ENCODE measurements at places on chromosomes 4 and X.

GRCh38 chrX:46882266-46882665, 30.0 kb upstream of the JADE3 start:
- DNase-seq = no peak

DNA sequence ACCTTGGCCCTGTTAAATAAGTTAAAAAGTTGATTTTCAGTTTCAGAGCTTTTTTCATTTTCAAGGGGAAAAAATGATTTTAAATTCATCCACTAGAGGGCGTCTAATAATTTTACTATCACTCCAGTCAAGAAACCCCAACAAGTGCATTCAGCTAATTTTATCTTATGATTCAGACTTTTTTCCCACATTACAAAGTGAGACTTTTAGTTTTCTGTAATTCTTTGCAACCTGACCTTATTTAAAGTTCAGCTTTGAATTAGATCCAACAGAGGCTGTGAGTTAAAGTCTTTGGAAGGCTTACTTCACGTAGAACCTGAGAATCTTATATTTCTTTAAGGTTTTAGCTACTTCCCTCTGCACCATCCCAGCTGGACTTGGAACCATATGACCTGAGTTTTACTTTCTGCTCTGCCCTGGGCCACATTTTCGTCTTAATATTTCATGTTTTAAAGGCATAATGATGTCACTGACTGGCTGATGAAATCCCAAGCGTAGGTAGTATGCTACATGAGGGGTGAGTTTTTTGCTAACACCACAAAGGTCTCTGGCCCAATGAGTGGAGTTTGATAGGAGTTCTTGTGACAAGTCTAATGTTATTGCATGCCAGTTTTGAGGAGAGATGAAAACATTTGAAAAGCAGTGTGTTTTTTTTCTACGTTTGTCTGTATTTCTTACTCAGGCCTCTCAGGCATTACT, 7.2 kb downstream of the GNRHR start:
- no peak for DNase-seq

- no peak for DNase-seq
Measured at GRCh38 chr4:1418494-1419285, 12.4 kb upstream of the NKX1-1 start.

GRCh38 chr4:42234817-42235216, 82.4 kb upstream of the BEND4 start:
- DNase-seq = no peak

DNA sequence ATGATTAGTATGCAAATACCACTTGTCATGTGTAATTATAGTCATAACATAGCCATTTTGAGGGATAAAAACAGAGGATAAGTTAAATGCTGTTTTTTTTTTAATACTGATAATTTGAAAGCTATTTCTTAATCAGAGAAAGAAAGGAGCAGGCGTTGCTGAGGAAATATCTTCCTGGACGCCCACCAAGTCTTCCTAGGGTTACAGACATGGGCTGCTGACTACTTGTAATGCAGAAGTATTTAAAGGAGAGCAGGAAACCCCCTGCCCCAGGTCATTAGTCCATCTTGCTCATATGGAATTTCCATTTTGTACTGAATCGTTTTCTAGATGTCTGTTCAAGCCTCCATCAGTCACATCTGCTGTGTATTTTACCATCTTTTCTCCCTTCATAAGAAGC, 176.2 kb downstream of the ADGRL3 start:
- no peak for DNase-seq

GRCh38 chr4:80726471-80726870, 304.0 kb upstream of the BMP3 start:
- no peak for DNase-seq

- no peak for DNase-seq
Measured at GRCh38 chr4:150329373-150329772, 251.1 kb downstream of the DCLK2 start.

DNA sequence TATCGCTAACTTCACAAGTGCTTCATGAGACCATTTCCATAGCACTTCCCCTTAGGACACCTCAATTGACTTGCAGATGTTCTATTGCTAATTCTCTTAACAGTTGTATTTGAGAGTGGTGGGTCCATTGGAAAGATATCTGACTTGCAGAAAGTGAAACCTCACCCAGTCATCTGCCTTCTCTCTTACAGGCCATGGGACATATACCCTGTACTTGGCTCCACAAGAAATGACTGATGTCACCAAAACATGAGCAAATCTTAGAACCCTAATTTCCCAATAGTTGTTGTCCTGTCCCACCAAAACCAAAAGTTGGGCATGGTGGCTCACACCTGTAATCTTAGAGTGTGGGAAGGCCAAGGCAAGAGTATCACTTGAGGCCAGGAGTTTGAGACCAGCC, 101.9 kb upstream of the MAML3 start:
- DNase-seq = no peak

DNA sequence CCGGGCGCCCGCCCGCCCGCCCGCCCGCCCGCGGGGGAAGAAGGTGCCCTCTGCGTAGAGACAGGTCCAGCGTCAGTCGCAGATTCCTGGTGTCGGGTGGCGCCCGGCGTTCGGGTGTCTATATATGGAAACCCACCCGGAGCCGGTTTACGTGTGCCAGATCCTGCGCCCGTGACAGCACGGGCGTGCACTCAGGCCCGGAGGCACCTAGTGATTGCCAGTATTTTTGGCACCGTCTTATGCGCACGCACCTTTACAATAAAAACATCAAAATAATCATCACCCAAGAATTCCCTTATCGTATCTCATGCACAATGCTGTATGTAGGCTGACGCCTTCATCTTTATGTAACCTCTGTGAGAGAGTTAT, 519 bp downstream of the SLC25A4 start:
- DNase-seq = no peak

- no peak for DNase-seq
Measured at GRCh38 chr4:2702361-2702760, 53.8 kb downstream of the TNIP2 start.

GRCh38 chr4:52846502-52846901, 15.6 kb upstream of the RASL11B start:
- DNase-seq = no peak

- no peak for DNase-seq
Measured at GRCh38 chr4:85886665-85887064, 411.7 kb downstream of the ARHGAP24 start.

GRCh38 chr4:92381616-92382015, 77.8 kb downstream of the GRID2 start:
- DNase-seq = no peak

DNA sequence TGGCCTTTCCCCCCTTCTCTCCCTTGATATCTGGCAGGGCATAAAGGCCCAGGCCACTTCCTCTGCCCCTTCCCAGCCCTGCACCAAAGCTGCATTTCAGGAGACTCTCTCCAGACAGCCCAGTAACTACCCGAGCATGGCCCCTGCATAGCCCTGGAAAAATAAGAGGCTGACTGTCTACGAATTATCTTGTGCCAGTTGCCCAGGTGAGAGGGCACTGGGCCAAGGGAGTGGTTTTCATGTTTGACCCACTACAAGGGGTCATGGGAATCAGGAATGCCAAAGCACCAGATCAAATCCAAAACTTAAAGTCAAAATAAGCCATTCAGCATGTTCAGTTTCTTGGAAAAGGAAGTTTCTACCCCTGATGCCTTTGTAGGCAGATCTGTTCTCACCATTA, 183.8 kb downstream of the AR start:
- DNase-seq = no peak

- DNase-seq = no peak
Measured at GRCh38 chrX:49176421-49177326, 5.0 kb downstream of the PLP2 start.

DNA sequence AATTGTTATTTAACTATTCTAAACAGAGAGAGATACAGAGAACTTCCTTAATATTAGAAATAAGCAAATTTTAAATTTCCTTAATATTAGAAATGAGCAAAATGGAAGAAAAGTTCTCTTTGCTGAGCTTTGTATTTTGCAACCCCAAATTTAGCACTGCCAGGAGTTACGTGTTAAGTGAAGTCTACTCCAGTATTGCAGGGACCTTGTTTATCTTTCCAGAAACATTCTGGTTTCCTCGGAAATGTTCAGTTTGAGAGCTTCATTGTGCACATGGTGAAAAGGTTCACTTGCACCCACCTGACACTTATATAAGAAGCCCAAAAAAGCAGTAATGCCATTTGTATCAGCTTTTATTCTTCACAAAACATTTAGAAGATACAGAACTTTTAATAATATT, 6.2 kb upstream of the CXorf38 start:
- DNase-seq = no peak

DNA sequence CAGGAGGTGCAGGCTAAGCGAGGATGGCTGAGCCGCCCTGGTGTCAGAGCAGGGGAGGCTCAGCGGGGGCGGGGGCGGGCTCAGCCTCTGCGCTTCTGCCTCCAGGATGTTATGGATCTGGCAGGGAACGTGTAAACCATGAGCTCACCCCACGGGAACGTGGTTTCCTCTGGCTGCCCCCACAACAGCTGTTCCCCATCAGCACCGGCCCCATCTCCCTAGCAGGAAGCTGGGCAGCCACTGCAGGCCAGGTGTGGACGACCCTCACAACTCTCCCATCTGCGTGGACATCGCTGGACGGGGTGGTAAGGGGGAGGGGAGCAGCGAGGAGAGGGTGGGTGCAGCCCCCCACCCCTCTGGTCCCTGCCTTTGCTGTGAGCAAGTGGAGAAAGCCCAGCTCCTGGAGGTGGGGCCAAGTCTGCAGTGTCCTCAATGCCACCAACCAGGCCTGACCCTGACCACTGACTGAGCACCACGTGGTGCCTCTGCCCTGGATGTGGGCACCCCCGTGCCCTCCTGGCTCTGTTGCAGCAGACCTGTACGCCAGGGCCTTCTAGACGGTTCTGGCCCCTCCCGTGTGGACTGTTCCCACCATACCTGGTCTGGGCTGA, 28.1 kb upstream of the SPON2 start:
- no peak for DNase-seq

DNA sequence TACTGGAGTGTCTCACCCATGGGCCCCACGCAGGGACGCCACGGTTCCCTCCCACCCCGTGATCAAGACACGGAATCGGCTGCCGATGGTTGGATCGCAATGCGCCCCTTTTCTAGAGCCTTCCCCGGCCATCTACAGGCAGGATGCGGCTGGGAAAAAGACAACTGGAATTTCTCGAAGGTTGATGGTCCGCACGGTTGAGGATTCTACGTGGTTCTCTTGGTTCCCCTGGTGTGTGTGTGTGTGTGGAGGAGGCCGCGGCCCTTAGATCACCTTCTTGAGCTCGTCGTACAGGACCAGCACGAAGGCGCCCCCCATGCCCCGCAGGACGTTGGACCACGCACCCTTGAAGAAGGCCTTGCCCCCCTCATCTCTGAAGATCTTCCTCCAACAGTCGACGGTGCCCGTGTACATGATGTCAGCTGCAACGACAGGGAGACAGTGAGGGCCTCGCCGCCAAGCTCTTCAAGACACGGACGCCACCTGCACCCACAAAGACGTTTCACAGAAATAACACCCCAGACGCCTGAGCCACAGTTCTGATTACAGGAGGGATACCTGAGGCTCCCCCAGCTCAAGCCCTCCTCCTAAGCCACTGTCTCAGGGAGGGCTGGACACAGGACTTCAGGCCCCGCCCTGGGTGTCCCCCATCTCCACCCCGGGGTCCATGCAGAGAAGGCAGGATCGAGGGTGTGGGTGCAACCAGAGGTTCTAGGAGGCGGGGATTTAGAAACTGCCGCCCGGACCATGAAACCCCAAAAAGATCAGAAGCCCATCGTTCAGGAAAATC, 5.4 kb downstream of the SLC25A6 start:
- no peak for DNase-seq

- no peak for DNase-seq
Measured at GRCh38 chrX:40240844-40241243, 143.1 kb upstream of the BCOR start.

DNA sequence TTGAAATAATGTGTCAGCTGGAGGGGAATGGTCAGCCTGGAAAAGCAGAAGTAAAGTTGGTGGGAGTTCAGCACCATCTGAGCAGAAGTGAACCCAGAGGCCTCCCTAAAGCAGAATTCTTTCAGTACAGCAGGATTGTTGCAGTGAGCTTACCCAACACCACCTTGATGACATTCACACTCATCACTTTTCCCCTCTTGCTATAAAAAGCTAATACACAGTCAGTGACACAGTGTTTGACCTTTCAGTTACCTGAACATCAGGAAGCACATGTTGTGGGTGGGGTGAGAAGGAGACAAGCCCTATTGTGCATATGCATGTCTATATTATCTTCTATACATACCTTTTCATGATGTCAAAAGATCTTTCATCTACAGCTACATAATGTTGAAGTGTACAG, 624.7 kb upstream of the ZFP42 start:
- no peak for DNase-seq

DNA sequence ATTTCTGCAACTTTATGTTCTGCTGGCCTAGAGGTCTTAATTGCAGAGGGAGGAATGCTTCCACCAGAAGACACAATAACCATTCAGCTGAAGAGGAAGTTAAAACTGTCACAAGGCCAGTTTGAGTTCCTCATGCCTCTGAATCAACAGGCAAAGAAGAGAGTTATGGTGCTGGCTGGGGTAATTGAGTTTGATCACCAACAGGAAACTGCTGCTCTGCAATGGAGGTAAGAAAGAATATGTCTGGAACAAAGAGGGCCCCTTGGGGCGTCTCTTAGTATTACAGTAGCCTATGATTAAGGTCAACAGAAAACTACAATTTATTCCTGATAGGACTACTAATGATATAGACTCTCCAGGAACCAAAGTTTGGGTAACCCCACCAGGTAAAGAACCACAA, 744.0 kb downstream of the FSTL5 start:
- no peak for DNase-seq

DNA sequence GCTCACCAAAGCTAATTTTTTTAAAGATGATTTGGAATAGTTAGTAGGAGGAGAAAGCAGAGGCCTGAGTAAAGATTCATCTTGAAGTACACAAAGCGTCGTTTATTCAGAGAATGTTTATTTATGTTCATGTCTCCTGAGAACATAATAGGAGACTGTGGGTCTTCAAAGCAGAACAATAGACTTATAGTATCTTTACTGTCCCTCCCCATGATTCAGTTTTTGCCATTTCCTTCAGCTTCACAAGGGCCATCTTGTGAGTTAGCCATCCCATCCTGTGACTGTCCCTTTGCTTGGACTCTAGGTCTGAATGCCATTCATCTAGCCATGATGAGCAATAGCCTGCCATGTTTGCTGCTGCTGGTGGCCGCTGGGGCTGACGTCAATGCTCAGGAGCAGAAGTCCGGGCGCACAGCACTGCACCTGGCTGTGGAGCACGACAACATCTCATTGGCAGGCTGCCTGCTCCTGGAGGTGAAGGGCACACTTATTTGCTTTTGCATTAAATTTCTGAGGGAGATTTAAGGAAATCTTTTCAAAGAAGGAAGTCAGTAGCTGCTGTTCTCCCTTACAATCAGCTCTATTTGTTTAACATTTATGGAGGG, 105.8 kb downstream of the NFKB1 start:
- DNase-seq = no peak

- DNase-seq = no peak
Measured at GRCh38 chrX:15146515-15146914, 123.4 kb downstream of the ASB9 start.

DNA sequence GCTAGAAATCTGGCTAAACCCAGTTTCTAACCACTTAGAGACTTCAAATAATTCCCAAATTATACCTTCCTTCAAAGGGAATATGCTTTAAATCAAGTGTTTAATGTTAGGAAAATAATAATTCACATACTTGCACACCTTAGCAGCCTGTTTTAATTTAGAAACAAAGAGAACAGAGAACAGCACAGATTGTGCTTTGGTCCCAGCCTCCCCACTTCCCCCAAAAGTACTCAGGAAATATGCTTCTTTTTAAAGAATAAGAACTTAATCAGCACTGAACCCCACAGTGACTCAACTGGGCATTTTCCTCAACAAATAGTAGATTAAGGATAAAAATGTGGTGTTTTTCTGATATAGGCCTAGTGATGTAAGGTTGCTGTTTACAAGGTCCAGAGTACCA, 295.8 kb downstream of the GBA3 start:
- DNase-seq = no peak
